ENCODE measurements at places on chromosomes 16 and 17.

DNA sequence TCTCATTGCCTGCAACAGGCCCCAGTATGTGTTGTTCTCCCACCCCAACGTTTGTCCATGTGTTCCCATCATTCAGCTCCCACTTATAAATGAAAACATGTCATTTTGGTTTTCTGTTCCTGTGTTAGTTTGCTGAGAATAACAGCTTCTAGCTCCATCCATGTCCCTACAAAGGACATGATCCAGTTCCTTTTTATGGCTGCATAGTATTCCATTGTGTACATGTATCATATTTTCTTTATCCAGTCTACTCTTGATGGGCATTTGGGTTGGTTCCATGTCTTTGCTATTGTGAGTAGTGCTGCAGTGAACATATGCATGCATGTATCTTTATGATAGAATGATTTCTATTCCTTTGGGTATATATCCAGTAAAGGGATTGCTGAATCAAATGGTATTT lies 10.8 kb upstream of the KRTAP9-2 start:
- no peak for DNase-seq

DNA sequence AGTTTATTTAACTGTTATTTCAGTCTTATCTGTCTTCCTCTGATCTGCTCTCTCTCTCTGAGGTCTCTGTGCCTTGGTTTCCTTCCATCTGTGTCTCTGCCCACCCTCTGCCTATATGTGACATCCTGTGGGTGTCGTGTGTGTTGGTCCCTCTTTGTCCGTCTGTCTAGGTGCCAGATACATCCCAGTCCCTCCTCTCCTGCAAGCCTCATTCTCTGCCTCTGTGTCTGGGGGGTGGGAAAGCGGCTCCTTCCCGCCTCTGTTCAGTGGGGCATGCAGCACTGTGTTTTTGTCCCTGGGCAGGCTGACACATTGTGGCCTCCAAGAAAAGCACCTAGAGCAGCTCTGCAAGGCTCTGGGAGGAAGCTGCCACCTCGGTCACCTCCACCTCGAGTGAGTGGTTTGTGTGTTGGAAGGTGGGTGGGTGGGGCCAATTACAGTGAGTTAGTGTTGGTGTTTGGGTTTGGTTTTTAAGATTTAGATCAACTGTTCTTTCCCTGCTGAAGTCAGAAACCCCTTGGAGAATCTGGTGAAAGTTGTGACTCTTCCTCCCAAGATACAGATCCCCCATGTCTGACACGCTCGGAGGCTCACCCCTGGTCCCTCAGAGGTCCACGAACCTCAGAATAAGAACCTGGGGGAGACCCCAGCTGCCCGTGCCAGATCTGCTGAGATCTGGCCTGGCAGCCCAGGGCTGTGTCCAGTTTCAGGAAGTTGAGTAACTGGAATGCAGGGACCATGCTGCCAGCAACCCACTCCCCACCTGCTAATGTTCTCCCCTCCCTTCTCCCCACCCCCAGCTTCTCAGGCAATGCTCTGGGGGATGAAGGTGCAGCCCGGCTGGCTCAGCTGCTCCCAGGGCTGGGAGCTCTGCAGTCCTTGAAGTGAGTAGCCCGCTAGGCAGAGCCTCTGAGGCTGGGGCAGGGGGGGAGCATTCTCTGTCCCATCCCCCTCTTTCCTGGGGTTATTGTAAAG lies 50.9 kb upstream of the CPNE2 start:
- peak; percentile 75 for DNase-seq

- no peak for DNase-seq
Observed at GRCh38 chr17:80482555-80483308, 6.3 kb upstream of the NPTX1 start.

GRCh38 chr17:71600137-71600789 lies 520.6 kb upstream of the SOX9 start:
- DNase-seq = no peak

- no peak for DNase-seq
Observed at GRCh38 chr17:65833214-65833613, 271.8 kb upstream of the AXIN2 start.

- no peak for DNase-seq
Observed at GRCh38 chr16:87701078-87701460, 64.7 kb downstream of the KLHDC4 start.

- no peak for DNase-seq
Observed at GRCh38 chr17:4898927-4899326, 409 bp upstream of the C17orf107 start.

DNA sequence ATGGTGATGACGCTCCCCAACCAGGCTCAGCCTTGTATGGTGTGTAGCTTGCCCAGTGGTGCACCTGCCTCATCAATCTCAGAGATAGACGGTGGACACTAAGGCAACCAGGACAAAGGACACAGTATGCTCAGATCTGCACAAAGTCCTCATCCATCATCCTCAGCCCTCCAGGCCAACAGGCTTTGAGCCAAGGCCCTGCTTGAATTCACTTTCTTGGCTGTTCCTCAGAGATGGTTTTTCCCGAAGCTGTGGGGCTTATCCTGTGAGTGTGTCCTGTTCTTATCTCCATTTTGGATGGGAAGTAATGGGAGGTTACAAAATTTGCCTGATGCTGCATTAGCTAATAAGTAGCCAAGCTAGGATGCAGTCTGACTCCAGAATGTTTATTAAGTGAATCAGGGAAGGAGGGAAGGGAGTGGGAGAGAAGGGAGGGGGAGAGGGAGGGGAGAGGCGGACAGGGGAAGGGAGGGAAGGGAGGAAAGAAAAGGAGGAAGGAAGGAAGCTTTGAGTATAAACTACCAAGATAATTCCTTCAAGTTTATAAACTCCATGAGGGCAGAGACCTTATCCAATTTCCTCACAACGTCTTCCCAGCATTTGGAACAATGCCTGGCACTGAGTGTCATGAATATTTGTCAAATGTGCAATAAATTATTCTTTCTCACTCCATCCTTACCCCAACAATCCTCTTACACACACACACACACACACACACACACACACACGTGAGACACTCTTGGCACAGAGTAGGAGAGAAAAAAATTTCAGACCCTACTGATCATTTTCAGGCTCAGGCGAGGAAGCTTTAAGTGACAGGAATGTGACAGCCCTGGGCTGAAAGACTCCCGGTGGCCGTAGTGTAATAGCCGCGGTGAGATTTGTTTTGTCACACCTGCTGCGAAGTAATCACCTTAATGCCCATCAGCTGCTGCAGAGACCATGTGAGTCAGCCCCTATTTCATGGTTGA lies 84.3 kb downstream of the BMERB1 start:
- no peak for DNase-seq

GRCh38 chr17:40443196-40443987 lies at the start of gene IGFBP4:
Gene IGFBP4, plus strand, starts transcription at chr17:40443450. Its CDS starts 286 bp downstream, at chr17:40443736.
- no peak for DNase-seq

- DNase-seq = peak; percentile 45
Observed at GRCh38 chr17:64262198-64262999, 661 bp downstream of the TEX2 start.

GRCh38 chr17:48993305-48993704 lies 3.9 kb upstream of the IGF2BP1 start:
- DNase-seq = no peak

- no peak for DNase-seq
Observed at GRCh38 chr17:6160232-6160555, 90.0 kb downstream of the WSCD1 start.

DNA sequence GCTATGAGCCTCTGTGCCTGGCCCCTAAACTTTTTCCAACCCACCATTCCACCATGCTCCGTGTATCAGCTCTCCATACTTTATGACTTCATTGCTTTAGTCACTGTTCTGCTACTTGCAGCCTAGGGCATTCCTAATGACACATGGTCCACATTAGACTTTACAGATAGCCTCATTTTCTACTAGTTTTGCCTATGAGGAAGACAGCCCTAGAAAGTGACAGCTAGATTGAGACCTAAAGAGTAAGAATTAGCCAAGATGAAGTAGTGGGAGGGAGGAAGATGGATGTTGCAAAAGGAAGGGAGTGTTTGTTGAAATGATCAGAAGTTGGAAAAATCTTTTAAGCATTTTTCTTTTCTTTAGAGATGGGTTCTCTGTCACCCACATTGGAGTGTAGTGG lies 11.0 kb downstream of the C16orf54 start:
- no peak for DNase-seq

DNA sequence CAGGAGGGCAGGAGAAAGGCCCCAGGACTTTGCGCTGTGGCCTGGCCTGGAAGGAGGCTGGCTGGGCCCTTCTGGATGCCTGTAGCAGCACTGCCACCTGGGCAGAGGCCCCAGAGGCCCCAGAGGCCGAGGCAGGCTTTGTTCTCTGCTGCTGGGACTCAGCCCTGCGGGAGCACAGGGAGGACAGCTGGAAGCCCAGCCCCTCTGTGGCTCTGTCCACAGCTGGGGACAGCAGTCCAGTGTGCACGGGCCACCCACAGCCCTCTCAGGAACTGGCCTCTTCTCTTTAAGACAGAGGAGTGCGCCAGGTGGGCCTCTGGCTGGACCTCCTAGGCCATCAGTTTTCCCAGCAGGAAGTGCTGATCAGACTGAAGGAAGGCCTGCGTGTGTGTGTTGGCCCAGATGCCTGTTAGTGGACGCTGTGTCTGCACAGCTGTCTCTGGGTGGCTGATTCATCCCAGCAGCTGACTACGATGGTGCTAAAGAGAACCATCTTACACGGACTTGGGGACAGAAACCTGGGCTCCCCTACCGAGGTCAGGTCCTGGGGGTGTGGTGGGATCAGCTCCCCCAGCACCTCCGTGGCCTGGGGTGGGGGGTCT lies 26.9 kb upstream of the ZNF750 start:
- no peak for DNase-seq
